Esophagus muscularis mucosa (tissue), 4 donors: ENCODE measurements at places on chromosomes 2 and 18.

- DNase-seq = no peak
Observed at GRCh38 chr2:20107776-20108175, 56.3 kb upstream of the LAPTM4A start.

- no peak for DNase-seq
Observed at GRCh38 chr2:120404941-120405758, 59.2 kb downstream of the INHBB start.

DNA sequence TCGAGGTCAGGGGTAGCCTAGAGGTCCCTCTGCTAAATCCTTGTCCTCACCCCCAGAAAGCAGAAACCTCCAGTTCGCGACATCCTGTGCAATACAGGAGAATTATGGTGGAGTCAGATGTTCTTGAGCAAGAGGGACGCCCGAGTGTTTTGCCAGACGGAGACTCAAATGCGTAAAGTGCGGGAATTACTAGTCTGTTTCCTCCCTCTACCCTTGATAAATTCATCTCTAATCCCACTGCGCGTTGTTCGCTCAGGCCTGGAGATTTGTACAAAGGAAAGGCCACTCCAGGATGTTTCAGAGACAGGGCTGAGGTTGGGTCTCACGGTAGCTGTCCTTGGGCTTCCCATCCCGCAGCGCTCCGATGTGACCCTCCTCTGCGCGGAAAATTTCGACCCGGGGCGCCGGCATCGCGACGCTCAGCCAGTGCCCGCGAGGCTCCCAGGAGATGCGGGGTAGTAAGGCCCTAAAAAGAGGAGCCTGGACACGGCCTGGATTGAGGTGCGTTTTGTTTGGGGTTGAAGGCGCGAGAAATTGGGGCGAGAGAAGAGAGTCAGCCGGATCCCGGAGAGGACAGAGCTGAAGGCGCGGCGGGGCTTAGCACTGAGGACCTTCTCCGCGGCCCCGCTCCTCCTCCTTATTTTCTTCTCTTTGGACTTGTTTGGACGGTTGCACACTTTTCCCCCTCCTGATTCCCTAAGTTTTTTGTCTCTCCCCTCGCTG is 2.6 kb upstream of the NEUROD1 start:
- no peak for DNase-seq

GRCh38 chr2:210617732-210618330 is 61.4 kb downstream of the CPS1 start:
- no peak for DNase-seq

GRCh38 chr2:120953066-120953756 is 217.5 kb downstream of the GLI2 start:
- DNase-seq = no peak

- no peak for DNase-seq
Observed at GRCh38 chr2:99984799-99985515, 157.4 kb downstream of the AFF3 start.

- peak; percentile 26 for DNase-seq
Observed at GRCh38 chr18:9755615-9756014, 47.5 kb downstream of the RAB31 start.

DNA sequence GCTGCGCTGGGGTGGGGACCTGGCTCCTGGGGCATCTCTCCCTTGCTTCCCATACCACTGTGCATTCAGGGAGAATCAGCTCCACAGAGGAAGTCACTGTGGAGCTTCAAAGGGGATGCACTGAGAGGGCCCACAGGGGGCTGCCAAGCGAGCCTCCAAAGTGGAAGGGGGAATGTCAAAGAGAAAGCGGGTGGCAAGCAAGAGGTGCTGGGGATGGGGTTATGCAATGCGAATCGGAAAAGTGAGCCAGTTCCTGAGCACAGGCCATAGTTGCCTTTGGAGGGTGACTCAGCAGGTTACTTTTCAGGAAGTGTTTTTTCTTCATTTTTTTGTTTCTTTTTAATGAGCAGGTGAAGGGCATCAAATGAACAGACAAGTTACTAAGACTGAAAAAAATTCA is 17.6 kb downstream of the PMAIP1 start:
- DNase-seq = no peak

- no peak for DNase-seq
Observed at GRCh38 chr18:71075147-71075546, 786.3 kb downstream of the SOCS6 start.
